ENCODE measurements at places on chromosomes 6 and 20. TPM values are rescaled to one million over a fixed set of nuclear protein-coding genes. Genes with fewer than 3 reads are reported as not detected.

GRCh38 chr20:1629321-1629720 lies 9.5 kb upstream of the SIRPB1 start:
- DNase-seq = no peak

GRCh38 chr6:127514179-127514772 lies 4.9 kb downstream of the MTCL3 start:
- no peak for DNase-seq

DNA sequence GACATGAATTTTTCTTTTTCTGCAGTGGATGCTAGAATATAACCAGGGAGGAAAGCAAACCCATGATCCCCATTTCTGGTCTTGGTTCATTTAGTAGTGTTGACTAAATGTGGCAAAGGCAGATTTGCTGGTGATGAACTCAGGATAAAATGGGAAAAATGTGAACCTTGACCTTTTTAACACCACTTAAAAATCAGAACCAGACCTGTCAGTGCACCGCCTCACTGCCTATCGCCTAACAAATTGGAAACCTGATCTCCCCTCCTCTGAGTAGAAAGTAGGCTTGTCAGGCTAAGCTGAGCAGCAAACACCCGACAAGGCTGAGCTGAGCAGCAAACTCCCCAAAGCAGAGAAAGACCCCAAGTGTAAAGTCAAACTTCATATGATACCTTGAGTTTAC lies 254.8 kb downstream of the FOXC1 start:
- peak; percentile 42 for DNase-seq

- DNase-seq = no peak
Observed at GRCh38 chr6:135128268-135128914, 52.7 kb upstream of the MYB start.

DNA sequence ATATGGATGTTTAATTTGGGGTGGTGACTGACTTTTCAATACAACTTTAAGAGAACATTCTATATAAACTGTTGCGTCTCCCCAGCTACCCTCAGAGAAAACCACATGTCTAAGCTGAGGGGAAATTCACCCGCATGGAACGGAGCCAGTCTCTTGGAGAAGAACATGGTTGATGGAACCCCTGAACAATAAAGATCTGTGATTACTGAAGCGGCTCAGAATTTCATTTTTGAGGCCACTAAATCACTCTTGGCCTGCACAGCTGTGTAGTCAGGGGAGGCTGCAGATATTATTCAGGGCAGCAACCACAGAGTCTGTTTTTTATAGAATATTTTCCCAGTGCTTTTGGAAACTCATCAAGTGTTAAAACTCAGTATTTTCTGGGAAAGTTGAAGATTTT lies 73.8 kb downstream of the EYA4 start:
- DNase-seq = peak; percentile 11

DNA sequence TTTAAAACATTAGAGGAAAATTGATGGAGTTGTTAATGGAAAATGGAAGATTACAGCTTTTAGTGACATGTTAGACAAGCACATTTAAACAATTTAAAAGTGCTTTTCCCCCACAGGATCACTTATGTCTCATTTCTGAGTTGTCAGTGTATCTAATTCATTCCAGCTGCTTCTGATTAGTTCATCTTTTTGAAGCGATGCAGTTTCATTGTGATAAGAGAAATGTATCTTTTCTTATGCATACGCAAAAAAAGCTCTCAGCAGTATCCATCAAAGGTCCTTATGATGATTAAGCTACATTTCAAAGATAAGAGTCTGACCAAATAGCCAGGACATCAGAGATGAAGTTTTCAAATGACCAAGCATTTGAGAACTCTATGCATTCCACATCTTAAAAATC lies 572.6 kb upstream of the SYNCRIP start:
- no peak for DNase-seq

DNA sequence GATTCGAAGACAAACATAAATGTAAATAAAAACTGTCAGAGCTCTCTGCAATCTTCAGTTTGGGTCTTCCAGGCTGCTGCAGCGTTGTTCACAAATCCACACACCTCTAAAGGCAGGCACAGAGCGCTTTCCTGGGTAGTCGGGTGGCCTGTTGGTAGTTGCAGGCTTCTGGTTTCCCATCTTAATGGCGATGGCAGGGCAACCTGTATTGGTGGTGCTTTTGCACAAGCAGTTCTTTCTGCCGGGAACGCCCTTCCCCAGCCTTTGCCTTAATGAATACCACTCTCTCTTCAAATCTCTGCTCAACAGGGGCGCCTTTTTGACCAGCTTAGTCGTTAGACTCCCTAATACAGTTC lies 723 bp upstream of the IFT52 start:
- DNase-seq = no peak

DNA sequence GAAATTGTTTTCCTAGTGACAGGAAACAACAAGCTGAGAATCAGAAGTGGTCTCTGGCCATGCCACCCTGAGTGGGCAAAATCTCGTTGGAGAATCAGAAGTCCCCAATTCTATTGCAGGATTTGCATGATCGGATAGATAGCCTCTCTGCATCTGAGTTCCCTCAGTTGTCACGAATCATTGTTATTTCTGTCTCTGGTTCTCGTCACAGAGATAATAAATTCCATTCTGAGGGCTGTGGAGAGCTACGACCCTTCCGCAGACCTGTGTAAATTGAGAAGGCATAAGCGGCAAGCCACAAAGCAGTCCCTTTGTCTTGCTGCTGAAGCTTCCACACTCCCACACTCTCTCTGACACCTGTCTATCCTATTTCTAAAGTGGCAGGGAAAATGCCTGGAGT lies 102.4 kb upstream of the CNR1 start:
- no peak for DNase-seq

DNA sequence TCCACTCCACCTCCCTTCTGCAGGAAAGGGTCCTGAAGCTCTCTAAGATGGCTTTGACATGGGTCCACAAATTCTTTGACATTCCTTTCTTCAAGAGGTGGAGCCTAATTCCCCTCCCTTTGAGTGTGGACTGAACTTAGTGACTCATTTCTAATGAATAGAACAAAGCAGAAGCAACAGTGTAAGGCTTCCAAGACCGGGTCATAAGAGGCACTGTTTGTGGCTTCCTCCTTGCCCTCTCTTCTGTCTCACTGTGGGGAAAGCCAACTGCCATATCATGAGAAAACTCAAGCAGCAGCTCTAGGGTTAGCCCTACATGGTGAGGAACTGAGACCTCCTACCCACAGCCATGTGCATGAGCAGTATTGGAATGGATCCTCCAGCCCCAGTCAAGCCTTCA lies 5.9 kb upstream of the CDK5RAP1 start:
- peak; percentile 52 for DNase-seq

- DNase-seq = no peak
Observed at GRCh38 chr6:100212131-100212530, 218.1 kb upstream of the MCHR2 start.

GRCh38 chr6:111591901-111592461 lies 13.7 kb downstream of the TRAF3IP2 start:
- peak; percentile 73 for DNase-seq

GRCh38 chr6:24720131-24720603 lies 1.2 kb upstream of the C6orf62 start:
- no peak for DNase-seq

Gene SNAP91
- 0.10 TPM for total RNA-seq

Gene KIF25
- total RNA-seq = 0.05 TPM

Gene BPIFB4
- total RNA-seq = not detected

Gene RGS17
- total RNA-seq = 3.6 TPM

Gene RIPOR2
- 1.0 TPM for total RNA-seq

Gene OR2H1
- not detected for total RNA-seq

Gene VSTM2L
- total RNA-seq = 8.0 TPM
